Activated T-helper 2 cell treated with anti-CD3 and anti-CD28 coated beads, Interferon-gamma antibody, Interleukin-2, Interleukin-4, amounts not matched to agents 10 μg/mL and 5 μg/mL and 100 μg/mL, durations not matched to agents 14 hours and 24 hours and 36 hours (primary cell): ENCODE measurements at places on chromosomes 4 and X. TPM values are rescaled to one million over a fixed set of nuclear protein-coding genes. Genes with fewer than 3 reads are reported as not detected.
A peak's percentile ranks its signal among the peaks of the same experiment; 100 is the strongest.

The CLNK gene
- 0.89 and 1.3 TPM in 2 replicates for total RNA-seq

- H3K4me1 ChIP-seq: no peaks in the 10 kb centered on the region
- H3K27ac ChIP-seq: no peak overlapping the region
- no peaks in the 10 kb centered on the region for H3K27me3 ChIP-seq
- DNase-seq: no peak
- H3K36me3 ChIP-seq: no peaks in the 10 kb centered on the region
- H3K4me3 ChIP-seq: no peak overlapping the region
Observed at GRCh38 chr4:111556141-111556781, 589.0 kb upstream of the FAM241A start.

DNA sequence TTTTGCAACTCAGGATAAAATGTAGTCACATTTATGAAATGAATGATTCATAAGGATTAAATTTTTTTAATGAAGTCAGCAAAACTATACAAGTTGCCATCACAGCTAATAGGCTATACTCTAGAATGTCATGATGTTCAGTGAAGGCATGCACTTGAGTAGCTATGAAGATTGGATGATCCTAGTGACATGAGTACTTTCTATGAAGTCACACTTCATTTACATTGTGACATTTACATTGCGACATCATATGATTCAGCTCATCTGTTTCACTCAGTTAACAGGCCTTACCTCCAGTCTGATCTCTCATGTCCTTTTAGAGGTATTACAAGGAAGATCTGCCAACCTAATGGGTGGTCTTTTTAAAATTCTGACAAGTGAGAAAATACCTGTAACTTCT lies 82.7 kb upstream of the FGF13 start:
- H3K27me3 ChIP-seq: no peaks in the 10 kb centered on the region
- no peaks in the 10 kb centered on the region for H3K36me3 ChIP-seq
- H3K27ac ChIP-seq: no peak overlapping the region
- no peak for DNase-seq

GRCh38 chr4:83855044-83855443 lies 319.1 kb downstream of the GPAT3 start:
- no peak overlapping the region for H3K4me3 ChIP-seq
- no peak overlapping the region for H3K27ac ChIP-seq
- H3K27me3 ChIP-seq: no peaks in the 10 kb centered on the region

DNA sequence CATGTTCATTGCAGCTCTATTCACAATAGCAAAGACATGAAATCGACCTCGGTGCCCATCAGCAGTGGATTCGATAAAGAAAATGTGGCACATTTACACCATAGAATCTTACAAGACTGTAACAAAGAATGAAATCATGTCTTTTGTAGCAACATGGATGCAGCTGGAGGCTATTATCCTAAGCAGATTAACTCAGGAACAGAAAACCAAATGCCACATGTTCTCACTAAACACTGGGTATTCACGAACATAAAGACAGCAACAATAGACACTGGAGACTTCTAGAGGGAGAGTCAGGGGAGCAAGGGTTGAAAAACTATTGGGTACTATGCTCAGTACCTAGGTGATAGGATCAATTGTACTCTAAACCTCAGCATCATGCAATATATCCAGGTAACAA lies 180.5 kb downstream of the PPP1R2C start:
- no peak overlapping the region for H3K4me3 ChIP-seq
- DNase-seq: no peak
- no peaks in the 10 kb centered on the region for H3K27me3 ChIP-seq

GRCh38 chrX:41472231-41472815 lies 25.2 kb downstream of the NYX start:
- H3K36me3 ChIP-seq: no peaks in the 10 kb centered on the region
- H3K4me1 ChIP-seq: peaks cover 5% of the 10 kb centered on the region
- no peaks in the 10 kb centered on the region for H3K27me3 ChIP-seq
- H3K27ac ChIP-seq: no peak overlapping the region
- no peak overlapping the region for H3K4me3 ChIP-seq

DNA sequence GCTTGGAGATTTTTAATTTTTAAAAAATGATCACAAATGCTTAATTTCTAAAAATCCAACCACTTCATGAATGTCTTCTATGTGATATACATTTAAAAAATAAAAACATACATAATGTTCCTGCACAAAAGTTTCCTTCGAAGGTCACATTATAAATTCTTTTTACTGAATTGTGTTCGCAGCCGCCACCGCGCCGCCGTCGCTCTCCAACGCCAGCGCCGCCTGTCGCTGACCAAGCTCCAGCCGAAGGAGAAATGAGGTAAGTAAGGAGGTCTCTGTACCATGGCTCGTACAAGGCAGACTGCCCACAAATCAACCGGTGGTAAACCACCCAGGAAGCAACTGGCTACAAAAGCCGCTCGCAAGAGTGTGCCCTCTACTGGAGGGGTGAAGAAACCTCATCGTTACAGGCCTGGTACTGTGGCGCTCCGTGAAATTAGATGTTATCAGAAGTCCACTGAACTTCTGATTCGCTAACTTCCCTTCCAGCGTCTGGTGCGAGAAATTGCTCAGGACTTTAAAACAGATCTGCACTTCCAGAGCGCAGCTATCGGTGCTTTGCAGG lies 48.8 kb upstream of the NEUROG2 start:
- no peak overlapping the region for H3K27ac ChIP-seq
- no peak for DNase-seq
- H3K4me3 ChIP-seq: no peak overlapping the region
- H3K36me3 ChIP-seq: peaks cover 26% of the 10 kb centered on the region

- peaks cover 22% of the 10 kb centered on the region for H3K4me1 ChIP-seq
- no peak overlapping the region for H3K27ac ChIP-seq
- H3K27me3 ChIP-seq: peaks cover 1% of the 10 kb centered on the region
- no peak overlapping the region for H3K4me3 ChIP-seq
Observed at GRCh38 chr4:95158626-95159025, 390.1 kb downstream of the UNC5C start.

The H2BW2 gene
- total RNA-seq: not detected in 2 replicates

DNA sequence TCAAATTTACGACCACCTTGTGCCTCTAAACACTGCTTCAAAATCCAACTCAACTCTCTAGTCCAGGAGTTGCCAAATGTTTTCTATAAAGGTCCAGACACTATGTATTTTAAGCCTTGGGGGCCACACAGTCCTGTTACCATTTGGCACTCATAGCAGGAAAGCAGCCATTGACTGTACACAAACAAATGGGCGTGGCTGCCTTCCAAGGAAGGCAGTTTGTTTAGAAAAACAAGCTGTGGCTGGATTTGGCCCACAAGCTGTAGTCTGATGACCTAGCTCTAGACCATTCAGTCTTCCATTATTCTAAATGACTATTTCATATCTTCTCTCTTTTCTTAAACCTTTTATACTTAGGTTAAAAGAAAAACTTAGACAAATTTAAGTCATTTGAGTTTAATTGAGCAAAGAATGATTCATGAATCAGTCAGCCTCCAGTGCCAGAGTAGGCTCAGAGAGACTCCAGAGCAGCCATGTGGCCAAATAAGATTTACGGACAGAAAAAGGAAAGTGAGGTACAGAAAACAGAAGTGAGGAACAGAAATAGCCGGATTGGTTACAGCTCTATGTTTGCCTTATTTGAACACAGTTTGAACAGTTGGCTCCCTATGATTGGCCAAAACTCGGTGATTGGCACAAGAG lies 825.8 kb upstream of the LCORL start:
- no peak overlapping the region for H3K27ac ChIP-seq
- no peaks in the 10 kb centered on the region for H3K36me3 ChIP-seq
- no peak overlapping the region for H3K4me3 ChIP-seq
- no peak for DNase-seq

- H3K4me1 ChIP-seq: peaks cover 11% of the 10 kb centered on the region
Observed at GRCh38 chr4:53905941-53906377, 158.4 kb downstream of the CHIC2 start.

- H3K4me1 ChIP-seq: peaks cover 25% of the 10 kb centered on the region
- no peaks in the 10 kb centered on the region for H3K27me3 ChIP-seq
- H3K36me3 ChIP-seq: peaks cover 15% of the 10 kb centered on the region
- no peak for DNase-seq
- peak overlapping the region; percentile 72 for H3K4me3 ChIP-seq
Observed at GRCh38 chr4:7759635-7760034, 180.0 kb downstream of the AFAP1 start.

The CLTRN gene
- 0.23 and 0.25 TPM in 2 replicates for total RNA-seq

The XIAP gene
- 32.7 and 33.4 TPM in 2 replicates for total RNA-seq

GRCh38 chr4:150355858-150356455 lies 226.0 kb upstream of the MAB21L2 start:
- no peaks in the 10 kb centered on the region for H3K36me3 ChIP-seq
- no peak for DNase-seq
- H3K4me1 ChIP-seq: no peaks in the 10 kb centered on the region
- no peaks in the 10 kb centered on the region for H3K27me3 ChIP-seq

DNA sequence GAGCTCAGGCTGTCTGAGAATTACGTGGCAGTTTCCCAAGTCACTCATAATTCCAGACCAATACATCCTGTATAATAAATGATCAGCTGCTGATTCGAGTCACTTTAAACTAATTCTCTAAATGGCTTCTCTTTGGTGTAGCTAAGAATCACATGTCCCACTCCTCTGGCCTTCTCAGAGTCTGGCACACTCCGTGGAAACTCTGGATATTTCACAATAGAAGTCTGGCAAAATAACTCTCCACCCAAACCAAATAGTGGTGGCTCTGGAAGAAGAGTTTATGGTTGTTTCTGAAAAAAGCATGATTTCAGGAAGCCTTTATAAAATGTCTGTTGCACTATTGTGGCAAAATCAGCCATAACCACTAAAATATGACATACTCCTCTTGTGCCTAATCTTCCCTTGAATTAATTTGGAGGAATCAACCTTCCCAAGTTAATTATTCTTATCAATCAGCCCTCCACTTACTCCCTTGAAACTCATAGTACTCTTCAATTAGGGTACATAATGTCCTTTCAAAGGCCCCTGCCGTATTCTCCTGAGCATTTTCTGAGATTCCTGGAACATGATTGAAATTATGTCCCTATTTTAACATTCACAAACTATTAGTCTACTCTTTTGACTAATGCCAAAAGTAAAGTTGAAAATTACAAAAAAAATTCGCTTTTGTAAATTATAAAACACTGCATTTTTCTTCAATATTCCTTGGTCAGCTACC lies 991.6 kb downstream of the FAT4 start:
- H3K27me3 ChIP-seq: no peaks in the 10 kb centered on the region
- H3K36me3 ChIP-seq: no peaks in the 10 kb centered on the region
- DNase-seq: no peak
- H3K4me3 ChIP-seq: no peak overlapping the region

GRCh38 chr4:81971637-81972381 lies 402.0 kb downstream of the HNRNPD start:
- no peaks in the 10 kb centered on the region for H3K4me1 ChIP-seq
- H3K27ac ChIP-seq: no peak overlapping the region
- H3K36me3 ChIP-seq: no peaks in the 10 kb centered on the region
- H3K27me3 ChIP-seq: no peaks in the 10 kb centered on the region

DNA sequence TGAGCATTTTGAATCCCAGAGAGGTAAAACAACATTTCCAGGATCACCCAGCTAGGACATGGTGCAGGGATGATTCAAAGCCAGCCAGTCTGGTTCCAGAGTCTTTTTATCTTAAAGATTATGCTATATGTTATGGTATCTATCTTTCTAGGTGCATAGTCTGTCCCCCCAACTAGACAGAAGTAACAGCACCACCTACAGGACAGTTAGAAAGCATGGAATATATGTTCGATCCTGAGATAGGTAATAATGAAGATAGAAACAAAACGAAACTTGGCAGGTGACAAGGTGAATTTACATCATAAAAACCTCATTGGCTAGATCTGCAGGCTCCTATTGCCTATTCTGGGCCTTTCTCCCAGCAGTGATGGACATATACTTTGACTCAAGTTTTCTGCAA lies 723.2 kb downstream of the SMARCA1 start:
- H3K27me3 ChIP-seq: no peaks in the 10 kb centered on the region
- DNase-seq: no peak
- H3K27ac ChIP-seq: no peak overlapping the region
- no peaks in the 10 kb centered on the region for H3K36me3 ChIP-seq

The HSD17B11 gene
- total RNA-seq: 14.2 and 14.8 TPM in 2 replicates

The STOX2 gene
- not detected in 2 replicates for total RNA-seq

The NLGN3 gene
- 0.78 and 0.94 TPM in 2 replicates for total RNA-seq

DNA sequence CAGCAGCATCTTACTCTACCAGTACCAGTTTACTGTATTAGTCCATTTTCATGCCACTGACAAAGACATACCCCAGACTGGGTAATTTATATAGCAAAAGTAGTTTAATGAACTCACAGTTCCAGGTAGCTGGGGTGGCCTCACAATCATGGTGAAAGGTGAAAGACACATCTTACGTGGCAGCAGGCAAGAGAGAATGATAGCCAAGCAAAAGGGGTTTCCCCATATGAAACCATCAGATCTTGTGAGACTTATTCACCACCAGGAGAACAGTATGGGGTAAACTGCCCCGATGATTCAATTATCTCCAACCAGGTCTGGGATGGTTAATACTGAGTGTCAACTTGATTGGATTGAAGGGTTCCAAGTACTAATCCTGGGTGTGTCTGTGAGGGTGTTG lies 69.3 kb downstream of the YIPF6 start:
- H3K36me3 ChIP-seq: peaks cover 7% of the 10 kb centered on the region
- peaks cover 29% of the 10 kb centered on the region for H3K4me1 ChIP-seq
- H3K27me3 ChIP-seq: no peaks in the 10 kb centered on the region
- H3K4me3 ChIP-seq: no peak overlapping the region
- DNase-seq: no peak
- peak overlapping the region; percentile 58 for H3K27ac ChIP-seq

The ZNF630 gene
- 0.25 and 0.55 TPM in 2 replicates for total RNA-seq

DNA sequence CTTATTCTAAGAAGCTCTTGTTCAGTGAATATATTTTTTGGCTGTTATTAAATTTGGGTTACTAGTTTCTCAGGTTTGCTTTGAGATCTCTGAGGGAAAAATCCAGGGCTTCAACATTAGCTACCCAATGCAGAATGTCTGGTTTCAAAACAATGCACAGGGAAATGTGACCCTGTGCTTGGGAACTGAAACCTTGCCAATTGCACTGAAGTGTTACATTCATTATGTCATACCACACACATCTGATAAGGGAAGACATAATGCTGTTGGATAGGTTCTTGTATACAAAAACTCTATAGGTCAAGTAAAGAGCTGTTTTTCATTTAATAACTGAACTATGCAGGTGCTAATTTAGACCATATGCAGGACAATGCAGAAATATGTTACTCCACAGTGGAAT lies 345.3 kb upstream of the BMP3 start:
- no peak overlapping the region for H3K4me3 ChIP-seq
- H3K4me1 ChIP-seq: no peaks in the 10 kb centered on the region
- no peaks in the 10 kb centered on the region for H3K27me3 ChIP-seq
- DNase-seq: no peak

- no peak overlapping the region for H3K27ac ChIP-seq
- no peak overlapping the region for H3K4me3 ChIP-seq
- H3K27me3 ChIP-seq: no peaks in the 10 kb centered on the region
Observed at GRCh38 chrX:8548446-8548845, 83.8 kb downstream of the VCX3B start.
